ENCODE measurements at places on chromosomes 6 and 20.

DNA sequence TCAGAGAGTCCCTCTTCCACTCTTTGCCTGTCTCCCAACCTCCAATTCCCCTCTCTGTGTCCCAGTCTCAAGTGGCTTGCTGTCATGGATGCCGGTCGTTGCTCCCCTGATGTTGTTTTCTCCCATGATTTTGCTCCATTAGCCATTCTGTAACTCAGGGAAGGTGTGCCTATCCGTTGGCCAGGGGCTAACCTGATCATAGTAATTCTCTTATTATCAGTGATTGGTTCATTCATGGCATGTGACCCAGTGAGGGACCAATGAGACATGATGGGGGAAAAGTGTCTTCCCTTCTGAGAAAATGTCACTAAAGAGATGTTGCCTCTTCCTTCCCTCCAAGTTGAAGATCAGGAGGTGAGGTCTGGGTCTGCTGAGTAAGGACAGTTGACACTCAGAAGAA lies 214.5 kb downstream of the FARS2 start:
- no peak for DNase-seq

GRCh38 chr20:676315-676937 lies 824 bp upstream of the SCRT2 start:
- DNase-seq: no peak

DNA sequence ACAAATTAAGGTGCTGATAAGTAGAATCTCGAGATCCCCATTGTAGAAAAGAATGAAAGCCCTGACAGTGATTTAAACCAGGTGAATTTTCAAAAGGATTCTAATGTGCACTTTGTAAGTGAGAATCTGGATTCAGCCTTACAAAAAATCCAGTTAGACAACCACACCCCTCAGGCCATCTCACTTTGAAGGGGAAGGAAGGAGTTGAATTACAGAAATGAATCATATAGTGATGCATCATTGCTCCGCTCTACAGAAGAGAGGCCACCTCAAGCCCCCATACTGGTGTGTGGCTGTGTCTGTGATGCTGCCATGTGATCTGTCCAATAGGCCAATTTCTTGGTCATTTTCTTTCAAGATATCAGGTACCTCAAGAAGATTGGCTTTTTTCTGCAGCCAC lies 85.5 kb upstream of the NT5E start:
- DNase-seq: no peak

DNA sequence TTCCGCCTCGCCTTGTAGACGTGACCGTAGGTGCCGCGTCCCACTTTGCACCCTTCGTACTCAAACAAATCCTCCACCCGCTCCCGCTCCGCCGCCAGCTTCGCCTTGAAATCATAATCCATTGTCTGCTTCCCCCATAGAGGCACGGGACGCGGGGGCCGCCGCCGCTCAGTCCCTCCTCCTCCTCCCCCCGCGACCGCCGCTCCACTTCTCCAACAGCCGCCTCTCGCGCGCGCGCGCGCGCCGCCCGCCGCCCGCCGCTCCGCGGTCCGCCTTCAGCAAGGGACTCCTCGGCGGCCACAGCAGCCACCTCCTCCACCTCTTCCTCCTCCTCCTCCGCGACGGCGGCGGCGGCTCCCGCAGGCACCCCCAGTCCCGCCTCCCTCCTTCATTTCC lies 256 bp downstream of the CDK19 start:
- DNase-seq: no peak

DNA sequence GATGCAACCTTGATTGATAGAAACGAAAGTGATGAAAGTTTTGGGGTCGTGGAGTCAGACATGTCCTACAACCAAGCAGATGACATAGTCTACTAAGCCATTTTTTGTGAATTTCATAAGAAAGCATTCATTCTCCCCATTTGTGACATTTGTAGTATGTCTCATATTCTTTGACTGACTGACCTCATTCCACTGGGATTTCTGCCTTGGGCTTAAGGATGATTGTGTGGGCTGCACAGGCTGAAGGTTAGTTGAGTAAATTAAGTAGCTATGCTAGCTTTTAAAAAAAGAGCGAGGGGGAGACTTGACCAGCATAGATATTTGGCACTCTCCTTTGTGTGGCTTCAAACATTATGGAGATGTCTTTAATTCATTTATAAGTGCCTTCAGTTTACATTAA lies 28.9 kb downstream of the STMND1 start:
- DNase-seq: no peak

GRCh38 chr6:140393665-140394540 lies 1019.5 kb upstream of the CITED2 start:
- DNase-seq: no peak

DNA sequence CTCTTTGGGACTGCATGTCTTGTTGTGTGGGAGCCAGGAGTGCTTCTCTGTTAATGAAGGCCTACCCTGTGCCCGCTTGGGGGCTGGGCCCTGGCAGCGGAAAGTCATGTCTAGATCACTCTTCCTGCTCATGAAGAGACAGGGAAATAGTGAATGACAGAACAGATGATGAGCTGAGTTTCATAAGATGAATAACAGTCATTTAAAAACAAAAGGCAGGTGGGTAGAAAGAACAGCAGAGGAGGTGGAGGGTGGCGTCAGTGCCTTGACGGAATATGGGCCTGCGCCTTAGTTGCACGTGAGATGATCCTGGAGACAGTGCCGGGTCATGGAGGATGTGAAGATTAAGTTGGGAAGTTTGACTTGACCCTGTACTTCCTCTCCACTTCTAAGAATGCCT lies 85.5 kb downstream of the ARID1B start:
- DNase-seq: no peak

GRCh38 chr6:117072134-117072533 lies 193.2 kb upstream of the VGLL2 start:
- DNase-seq: no peak

DNA sequence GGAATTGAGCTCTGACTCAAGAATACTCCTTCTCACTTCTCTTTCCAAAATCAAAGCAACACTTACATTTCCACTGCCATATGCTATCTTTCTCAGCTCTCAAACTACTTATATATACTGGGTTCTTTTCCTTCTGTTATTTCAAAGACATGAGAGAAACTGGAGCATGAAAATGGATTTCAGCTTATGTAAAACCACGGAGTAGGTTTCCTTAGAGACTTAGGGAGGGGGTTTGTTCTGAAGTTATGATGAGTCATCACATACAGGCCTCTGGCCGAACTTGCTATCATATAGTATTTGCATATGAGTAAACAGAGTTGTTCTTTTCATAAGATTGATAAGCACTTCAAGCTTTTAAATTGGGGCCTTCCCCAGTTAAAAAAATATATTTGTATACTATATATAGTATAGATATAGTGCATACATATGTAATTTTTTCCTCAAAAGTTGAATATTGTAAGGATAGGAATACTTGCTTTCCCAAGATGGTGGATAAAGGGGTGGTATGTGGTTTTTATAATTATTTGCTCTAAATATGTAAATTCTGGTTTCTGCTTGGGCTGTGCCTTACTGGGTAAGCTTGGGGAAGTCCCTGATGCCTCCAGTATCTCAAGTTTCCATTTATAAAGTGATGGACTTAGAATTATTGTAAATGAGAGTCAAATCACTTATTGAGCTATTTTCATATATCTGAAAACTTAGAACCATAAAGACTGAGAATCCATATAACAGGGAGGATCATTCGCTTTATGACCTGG lies 273.9 kb downstream of the RFPL4B start:
- DNase-seq: no peak

DNA sequence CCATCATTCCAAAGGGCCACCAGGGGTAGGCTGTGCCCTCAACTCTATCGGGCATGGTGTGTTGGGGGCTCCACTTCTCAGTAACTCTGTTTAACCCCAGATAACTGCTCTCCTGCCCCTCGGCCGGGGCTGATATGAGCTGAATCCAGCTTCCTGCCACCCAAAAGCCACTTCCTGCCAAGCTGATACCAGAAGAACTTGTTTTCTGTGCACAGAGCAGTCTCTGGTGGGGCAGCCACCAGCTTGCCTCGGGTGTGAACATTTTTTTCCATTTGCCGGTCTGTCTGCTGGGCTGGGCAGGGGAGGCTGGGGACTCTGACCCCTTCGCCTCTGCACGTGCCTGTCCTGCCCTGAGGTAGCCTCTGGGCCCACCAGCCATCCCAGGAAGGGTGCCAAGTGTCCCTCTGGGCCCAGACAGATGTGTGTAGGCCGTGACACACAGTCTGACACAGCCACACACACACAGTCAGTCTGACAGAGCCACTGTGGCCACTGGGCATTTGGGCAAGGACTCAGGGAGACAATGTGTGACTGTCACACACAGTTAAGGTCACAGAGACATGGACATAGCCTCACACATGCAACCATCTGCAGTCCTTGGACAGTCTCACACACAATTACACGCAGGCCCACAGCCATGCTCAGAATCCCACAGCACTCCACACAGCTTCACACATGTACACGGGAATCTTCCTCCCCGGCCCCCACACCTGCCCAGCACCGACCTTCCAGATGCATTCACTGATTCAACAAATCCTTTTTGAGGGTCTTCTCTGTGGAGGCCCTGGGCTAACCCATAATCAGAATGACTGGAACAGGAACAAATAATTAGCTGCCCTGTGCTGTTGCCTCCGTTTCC lies 45.1 kb downstream of the NOL4L start:
- DNase-seq: peak; percentile 36
